Activated CD4-positive, alpha-beta T cell treated with anti-CD3 and anti-CD28 coated beads for 48 hours (primary cell): ENCODE measurements at places on chromosomes 11 and 22.

DNA sequence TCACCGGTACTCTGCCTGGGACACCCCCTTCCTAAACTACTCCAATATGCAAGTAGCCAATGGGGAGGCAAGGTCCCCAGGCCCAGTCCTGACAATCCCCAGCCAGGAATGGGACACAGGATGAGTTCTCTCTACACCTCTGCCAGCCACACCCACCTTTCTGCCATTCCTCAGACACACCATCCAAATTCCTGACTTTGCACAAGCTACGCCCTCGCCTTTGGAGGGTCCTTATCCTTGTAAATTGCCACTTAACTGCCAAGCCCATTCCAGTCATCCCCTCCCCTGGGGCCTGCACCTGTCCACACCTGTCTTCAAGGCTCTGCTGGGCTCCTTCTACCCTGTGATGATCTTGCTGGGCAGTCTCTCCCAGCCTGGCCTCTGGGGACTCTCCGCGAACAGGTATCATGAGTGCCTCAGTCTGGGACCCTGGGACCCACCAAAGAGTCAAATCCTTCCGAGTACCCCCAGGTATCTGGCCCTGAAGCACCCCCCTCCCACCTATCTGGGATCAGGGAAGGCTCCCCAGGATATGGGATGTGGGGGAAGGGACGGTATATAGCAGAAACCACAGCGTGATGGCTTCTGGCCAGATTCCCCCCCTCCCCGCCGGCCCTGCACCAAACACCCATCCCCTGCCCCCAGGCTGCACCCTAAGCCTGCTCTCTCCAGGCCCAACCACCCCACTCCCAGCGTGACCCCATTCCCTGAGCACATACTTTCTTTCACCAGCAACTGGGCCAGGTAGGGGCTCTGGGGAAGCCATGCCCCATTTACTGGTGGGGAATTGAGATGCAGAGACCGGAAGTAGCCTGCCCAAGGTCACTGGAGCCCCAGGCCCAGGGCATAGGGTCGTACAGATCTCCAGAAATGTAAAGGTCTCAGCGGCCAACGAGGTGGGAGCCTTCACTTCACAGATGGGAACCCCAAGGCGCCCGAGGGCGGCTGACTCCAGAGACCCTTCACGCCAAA, 806 bp downstream of the ARAP1 start:
- DNase-seq = no peak

GRCh38 chr22:18031695-18032454, 7.5 kb upstream of the MICAL3 start:
- no peak for DNase-seq

- DNase-seq = no peak
Observed at GRCh38 chr11:7485186-7486097, at the start of gene OLFML1. Gene OLFML1, plus strand, starts transcription at chr11:7485506. Its CDS starts 370 bp downstream, at chr11:7485876.

DNA sequence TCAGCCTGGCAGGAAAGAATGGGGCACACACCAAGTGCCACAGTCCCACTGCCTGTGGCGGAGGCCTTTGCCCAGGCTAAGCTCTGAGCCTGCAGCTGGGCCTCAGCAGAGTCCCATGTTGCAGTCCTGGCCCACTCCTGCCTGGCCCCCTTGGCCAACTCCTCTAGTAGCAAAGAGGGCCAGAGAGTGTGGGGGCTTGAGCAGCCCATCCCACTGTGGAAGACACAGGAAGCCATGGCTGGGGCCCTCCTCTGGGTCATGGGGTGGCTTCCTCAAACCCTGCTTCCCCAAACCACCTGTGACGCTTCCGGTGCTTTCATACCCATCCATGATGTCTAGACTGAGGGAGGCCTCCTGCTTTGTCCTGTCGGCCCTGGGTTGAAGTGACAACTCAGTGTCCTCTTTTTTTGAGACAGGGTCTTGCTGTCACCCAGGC, 5.8 kb downstream of the RPS19BP1 start:
- DNase-seq = no peak

DNA sequence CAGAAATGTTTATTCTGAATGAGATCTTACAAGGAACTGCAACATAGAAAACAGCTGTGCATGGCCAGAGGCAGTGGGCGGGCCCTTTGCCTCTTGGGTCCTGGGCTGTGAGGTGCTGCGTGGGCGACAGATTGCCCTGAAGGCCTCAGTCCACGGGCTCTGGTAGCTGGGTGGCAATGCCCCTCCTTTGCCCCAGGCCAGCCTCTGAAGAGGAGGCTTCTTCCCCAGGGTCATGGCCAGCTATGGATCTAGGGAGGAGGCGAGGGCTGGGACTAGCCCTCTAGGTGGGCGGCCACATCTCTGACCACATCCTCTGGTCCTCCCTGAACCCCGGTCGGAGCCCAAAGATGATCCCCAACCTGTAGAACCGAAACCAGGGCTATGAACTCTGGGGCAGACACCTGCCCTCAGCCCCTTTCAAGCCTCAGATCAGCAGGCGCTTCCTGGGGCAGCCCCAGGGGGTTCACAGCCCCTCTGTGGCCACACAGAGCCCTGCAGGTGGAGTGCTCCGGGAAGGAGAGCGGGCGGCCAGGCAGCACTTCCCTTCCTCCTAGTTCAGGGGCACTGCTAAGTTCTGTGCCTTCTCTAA, 6.6 kb upstream of the CDC42BPG start:
- peak; percentile 65 for DNase-seq

DNA sequence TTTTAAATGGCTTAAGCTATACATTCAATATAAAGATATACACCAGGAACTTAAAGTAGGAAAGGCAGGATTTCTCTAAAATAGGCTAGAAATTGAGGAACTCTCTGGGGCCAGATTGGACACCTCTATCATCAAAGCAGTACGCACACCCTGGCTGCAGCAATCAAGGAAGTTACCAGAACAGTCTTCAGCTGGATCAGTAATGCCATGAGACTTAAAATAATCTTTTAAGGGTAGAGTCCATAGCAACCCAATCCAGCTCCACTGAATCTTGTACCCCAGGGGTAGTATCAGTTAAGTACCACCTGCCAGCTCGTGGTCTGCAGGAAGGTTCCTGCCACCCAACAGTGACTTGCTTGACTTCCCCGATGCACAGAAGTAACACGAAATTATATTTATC, 3.0 kb downstream of the RDX start:
- DNase-seq = no peak
